Activated CD8-positive, alpha-beta memory T cell treated with anti-CD3 and anti-CD28 coated beads for 4 hours (primary cell): ENCODE measurements at places on chromosomes 6 and 20.

DNA sequence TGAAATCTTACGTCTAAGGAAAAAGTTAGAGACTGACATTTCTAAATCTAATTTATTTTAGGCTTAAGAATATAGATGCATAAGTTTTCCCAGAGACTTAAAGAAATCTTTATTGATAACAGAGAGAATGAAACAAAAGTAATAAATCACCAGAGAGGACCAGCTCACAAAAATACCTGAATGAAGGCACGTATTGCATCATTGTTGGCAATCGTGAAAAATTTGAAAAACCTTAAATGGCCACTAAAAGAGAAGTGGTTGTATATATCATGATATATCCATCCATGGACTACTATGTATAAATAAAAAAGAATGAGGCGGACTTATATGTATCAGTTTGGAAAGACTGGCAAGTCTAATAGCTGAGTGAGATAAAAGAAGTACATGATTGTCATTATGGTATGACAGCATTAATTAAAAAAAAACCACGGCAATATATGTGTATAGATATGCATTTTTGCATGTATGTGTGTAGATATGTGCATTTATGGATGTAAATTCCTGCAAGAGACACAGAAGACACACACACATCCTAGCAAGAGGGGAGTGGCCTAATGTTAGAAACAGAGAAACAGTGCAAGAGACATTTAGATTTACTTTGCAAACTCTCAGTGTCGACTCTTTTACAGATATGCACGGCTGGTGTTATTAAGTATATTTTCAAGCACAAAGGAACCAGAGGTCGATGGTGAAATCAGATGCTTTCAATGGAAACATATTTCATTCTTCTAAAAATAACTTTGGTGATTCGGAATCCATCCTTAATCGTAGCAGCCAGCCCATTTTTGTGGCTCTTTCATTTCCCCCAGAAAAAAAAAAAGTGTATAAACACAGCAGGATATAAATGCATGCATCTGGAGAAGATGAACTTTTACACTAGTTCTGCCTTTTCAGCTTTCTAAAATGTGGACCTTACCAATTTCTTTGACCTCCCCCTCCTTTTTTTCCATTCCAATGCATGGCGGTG lies 156.1 kb upstream of the SALL4 start:
- no peak for DNase-seq

DNA sequence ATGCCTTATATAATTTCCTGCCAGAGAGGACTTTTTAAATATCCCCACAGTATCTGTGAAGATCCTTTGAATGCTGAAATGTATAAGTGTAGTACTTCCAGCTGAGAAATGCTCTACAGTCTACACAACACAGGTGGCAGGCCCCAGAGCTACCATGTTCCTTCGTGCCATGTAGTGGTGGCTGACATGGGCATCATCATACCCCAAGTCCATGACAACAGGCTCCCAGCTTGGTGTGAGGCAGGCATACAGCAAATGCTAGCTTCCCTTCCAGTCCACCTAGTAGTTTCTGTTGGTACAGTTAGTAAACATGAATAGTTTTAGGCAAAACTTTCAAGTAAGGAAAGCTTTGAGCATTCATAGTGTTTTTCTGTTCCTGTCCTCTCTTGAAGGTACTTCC lies 61.2 kb upstream of the EMILIN3 start:
- no peak for DNase-seq

DNA sequence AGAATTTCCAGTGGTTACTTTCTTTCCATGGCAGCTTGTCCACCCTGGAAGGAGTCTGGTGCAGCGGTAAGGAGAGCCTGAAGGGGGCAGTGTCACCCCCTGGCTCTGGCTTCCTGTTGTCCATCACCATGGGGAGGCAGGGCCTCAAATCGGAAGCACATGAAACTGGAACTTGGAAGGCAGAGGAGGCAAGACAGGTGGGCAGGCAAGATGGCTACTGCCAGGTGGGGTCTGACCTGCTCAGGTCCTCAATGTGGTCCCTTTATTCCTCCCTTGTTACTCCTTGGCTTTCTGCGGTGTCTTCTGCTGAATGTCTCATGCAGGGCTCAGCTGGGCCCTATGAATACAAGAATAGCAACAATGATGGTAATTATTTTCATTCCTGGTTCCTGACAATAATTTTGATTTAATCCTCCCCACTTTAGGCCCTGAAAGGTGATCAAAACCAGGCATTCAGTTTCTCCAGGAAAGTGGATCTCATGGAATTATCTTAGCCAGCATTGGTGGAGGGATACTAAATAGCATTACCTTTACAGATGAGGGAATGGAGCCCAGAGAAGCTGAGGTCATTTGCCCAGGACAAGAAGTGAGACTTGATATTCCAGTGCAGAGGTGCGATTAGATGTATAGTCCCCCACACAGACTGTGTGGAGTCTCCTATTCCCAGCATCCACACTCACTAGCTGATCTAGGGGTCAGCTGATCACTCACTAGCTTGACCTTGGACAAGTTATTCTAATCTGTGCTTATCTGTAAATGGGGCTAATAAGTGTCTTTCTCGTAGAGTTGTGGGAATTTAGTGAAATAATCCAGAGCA lies 17.6 kb upstream of the SNAI1 start:
- no peak for DNase-seq

DNA sequence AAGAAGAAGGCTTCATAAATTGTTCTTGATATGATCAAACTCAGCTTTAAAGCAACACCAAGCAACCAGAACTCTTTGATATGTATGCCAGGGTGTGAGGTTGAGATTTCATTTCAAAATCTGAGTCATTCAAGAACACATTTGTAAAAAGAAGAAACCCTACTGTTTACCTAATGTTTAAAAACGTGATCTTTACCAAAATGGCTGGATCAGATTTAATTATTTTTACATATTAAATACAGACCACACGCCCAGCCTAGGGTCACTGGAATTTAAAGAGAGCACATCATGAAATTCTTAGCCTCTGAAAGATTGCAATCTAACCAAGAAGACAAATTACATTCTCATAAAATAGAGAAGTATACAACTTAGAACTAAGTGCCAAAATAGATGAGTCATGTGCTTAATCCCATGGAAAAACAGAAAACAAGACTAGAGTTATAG lies 206.8 kb upstream of the SMLR1 start:
- DNase-seq: no peak

DNA sequence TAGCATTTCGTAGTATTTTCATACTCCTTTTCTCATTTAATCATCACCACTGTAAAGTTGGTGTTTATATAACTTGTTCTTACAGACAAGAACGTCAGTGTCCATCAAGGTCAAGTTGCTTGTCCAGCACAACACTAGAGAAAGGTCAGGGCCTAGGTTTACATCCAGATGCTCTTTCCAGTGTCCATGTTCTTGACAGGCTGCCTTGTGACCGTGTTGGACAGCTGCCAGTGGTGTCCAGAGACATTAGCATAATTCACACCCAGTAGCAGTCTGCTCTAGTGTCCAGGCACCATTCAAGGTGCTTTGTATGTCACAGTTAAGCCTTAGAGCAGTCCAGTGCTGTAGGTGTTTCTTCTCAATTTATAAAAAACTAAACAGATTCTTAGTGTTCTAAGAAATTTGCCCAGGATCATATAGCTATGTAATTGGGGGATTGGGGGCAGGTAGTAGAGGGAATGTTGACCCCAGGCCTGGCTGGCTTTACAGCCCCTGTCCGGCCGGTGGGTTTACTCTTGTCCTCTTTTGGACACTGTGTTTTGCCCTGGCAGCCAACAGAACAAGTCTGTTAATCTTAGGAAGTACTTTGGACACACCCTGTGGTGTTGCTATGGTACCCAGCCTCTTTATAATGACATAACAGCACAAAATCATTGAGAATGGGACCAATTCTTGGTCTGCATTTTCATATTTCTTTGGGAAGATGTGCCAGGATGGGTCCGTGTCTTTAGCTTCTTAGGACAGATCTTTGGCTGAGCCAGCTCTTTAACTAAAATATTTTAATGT lies 8.0 kb downstream of the STK35 start:
- no peak for DNase-seq
